ENCODE measurements at places on chromosomes 13 and 19.
A peak's percentile ranks its signal among the peaks of the same experiment; 100 is the strongest.

GRCh38 chr13:107941345-107942029, 273.8 kb downstream of the LIG4 start:
- DNase-seq = no peak

DNA sequence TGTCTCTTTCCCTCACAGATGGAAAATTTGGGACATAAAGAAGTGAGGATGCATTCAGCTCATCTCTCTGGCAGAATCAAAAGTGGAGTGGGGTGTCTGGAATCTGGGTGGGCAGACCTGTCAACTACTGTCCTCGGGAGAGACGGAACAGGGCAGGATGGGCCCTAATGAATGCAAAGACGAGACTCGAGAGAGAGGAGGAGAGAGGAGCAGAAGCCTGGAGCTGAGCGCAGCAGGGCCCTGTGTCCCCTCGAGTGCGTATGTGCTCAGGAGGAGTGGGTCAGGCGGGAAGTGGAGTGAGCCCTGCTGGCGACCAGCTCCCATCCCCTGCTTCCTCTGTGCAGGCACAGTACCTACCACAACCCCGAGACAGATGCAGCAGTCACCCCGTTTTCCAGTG, 78.9 kb downstream of the TEX29 start:
- DNase-seq = no peak

GRCh38 chr13:104163866-104164630, 1097.8 kb upstream of the SLC10A2 start:
- DNase-seq = no peak

DNA sequence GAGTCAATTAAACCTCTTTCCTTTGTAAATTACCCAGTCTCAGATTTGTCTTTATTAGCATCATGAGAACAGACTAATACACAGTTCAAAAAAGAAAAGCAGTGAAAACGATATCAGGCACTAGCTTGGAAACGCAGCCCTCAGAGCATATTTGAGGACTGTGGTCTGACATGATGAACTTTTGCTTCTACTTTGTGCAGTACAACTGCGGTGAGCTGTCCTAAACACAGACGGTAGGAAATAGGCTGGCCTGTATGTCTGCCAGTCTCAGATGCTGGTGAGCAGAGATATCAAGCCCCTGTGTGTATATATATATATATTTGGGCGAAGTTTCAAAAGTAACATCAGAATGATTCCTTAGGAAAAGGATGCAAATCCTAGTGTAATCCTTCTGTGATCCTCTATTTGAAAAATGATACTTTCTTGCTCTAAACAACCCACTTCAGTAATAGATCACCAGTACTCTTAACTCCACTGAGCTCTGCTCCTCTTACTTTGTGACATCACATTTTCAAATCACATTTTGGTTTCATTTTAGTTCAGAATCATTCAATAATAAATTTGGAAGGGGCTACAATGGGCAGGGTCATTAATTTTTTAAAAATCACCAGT, 74.4 kb downstream of the TNFRSF19 start:
- no peak for DNase-seq

- no peak for DNase-seq
Observed at GRCh38 chr13:45040622-45041021, 51.3 kb downstream of the GPALPP1 start.

DNA sequence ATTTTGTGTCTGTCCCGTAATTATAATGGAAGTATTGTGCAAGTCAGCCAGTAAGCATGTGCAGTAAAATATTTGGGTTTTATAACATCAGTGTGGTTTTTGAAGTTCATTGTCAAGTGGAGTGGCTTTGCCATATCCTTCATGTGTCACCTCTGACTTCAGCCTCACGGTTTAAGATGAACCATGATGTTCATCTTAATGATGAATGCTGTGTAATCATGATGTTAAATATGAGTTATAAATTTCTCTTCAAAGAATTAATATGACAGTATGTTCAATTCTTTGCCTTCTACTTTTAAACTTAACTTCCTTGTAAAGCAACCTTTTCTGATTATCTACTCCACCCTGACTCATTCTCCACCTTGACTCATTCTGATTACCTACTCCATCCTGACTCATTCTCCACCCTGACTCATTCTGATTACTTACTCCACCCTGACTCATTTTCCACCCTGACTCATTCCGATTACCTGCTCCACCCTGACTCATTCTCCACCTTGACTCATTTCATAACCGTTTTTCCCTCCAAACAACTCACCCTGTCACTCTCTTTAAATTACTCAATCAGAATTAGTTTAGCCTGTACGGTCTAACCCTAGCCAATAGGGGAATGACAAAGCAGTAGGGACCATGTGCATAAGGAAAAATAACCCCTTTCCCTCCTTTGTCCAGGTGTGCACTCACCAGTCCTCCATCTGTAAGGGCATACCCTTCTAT, 50.3 kb upstream of the ANKRD10 start:
- no peak for DNase-seq

DNA sequence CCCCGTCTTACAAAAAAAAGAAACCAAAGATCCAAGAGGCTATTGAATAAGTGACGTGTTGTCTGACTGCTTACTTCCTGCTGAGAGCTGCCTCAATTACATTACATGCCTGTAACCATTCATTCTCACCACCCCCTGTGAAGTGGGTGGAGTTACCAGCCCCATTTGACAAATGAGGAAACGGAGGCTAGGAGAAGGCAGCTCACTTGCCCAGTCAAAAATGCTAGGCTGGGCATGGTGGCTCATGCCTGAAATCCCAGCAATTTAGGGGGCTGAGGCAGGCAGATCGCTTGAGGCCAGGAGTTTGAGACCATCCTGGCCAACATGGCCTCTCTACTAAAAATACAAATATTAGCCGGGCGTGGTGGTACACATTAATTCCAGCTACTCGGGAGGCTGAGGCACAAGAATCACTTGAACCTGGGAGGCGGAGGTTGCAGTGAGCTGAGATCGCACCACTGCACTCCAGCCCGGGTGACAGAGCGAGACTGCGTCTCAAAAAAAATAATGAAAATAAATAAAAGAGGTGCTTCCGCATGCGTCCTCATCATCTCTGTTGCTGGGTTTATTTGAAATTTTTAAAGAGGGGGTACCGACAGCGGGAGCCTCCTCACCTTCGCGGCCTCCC, 499 bp downstream of the LSM7 start:
- peak; percentile 37 for DNase-seq

GRCh38 chr13:108176685-108177274, 38.6 kb downstream of the LIG4 start:
- DNase-seq = no peak

DNA sequence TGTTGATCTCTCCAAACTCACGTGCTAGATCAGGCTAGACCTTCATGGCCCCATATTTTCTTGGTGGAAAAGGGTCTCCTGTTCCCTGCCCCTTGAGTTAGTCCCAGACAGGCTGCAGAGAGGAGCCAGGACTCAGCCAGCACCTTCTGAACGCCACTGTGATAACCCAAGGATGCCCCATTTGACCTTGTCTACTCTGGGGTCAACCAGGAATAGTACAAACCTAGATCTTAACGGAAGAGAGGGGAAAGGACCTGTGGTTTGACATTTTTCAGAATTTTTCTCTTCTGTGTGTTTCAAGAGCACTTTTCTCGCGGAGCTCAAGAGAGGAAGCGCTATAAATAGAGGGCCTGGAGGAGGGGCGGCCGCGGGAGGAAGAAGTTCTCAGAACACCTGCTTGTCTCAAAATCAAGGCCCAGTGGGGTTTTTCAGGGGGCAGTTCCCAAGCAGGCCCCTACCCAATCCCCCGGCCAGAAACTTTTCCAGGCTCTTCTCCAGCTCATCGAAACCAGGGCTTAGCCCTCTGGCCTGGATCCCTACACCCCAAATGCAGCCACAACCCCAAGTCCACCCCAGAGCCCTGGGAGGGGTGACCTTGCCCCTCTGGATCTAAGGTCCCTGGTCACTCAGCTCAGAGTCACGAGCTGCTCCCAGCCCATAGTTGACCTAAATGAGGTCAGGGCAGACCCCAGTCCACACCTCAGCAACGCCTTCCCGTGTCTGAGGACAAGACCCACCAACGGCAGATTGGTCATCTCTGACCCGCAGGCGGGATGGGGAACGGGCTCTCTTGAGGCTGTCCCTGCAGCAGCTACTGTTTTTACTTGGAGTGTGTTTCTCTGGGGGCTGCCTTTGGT, 75.6 kb upstream of the TM9SF2 start:
- no peak for DNase-seq

DNA sequence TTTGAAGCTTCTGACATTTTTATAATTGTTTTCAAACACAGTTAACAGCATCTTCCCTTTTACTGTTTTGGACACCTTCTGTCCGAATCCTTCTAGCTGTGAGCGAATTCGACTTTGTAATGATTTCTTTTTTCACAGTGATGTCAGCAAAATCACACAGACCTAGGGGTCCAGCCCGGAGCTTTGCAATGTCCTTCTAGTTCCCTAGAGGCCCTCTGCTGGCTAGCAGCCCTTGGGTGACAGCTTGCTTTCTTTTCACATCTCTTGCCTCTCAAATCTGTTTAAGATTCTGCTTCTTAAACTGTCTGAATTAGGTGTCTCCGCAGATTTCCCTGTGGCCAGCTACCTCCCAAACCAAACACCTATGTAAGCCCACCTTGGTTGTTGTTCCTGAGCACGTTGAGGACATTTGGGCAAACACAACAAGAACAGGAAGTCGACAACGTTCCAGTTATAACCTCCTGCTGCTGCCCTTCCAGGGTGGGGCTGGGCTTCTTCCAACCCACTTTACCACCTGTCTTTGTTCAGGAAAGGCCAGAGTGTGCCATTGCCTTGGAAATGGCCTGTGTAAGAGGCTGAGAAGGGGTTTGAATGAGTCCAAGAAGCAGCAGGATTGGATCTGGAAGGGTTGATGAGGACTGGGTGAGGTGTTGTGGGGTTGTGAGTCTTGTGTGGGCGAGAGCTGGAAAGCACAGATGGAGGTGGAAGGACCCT, 123.1 kb downstream of the ATP8A2 start:
- peak; percentile 17 for DNase-seq

DNA sequence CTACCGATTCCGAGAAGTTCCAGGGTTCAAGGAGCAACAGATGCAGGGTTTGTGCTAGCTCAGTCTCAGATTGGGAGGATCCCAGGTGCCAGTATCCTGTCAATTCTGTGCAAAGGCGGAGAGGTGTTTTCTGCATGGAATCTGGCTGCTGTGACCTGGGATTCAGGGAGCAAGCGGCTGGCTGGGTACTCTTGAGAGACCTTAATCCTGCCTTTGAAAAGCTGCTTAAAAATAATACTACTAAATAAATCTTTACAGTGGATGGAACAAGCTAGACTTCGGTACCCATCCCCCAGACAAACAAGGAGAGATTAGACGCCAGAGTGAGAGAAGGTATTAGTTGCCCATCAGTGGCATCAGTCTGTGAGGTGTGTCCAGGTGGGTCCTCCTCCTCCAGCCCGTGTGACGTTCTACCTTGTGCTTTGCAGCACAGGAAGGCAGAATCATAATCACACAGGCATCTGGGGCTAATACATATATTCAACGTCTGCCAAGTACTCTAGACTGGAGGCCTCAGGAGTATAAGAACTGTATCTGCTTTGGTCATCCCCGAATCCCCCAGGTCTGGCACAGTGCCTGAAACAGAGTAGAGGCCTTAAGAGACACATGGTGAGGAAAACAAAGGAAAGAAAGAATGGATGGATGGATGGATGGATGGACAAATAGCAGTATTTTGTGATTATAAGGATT, 230.6 kb downstream of the ZNF536 start:
- no peak for DNase-seq

- DNase-seq = no peak
Observed at GRCh38 chr19:35216833-35217648, 11.5 kb downstream of the FAM187B start.

DNA sequence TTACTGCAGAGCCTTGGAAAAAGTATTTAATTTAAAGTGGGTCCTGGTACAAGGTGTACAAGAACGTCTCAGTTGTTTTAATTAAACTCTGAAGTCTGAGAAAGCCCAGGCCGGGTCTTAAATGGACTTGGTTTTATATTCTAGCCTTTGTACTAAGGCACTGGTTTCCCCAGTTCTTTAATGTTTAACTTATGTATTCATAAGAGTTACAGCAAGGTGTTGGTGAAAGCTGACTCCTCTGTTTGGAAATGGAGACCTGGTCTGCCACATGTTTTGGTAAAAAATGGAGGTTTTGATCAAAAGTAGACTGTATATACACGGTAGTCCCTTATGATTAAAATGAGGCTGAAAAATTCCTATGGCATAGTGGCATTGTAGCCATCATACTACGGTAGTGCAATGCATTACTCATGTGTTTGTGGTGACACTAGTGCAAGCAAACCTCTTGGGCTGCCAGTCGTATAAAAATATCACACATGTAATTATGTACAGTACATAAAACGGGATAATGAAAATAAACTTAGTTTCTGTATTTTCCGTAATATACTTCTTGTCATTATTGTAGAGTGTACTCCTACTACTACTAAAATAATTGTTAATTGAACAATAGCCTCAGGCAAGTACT, 883.4 kb upstream of the SPRY2 start:
- DNase-seq = no peak

- DNase-seq = no peak
Observed at GRCh38 chr13:42125046-42125445, 76.6 kb downstream of the DGKH start.

GRCh38 chr19:52527956-52528351, 486 bp downstream of the ZNF808 start:
- no peak for DNase-seq

DNA sequence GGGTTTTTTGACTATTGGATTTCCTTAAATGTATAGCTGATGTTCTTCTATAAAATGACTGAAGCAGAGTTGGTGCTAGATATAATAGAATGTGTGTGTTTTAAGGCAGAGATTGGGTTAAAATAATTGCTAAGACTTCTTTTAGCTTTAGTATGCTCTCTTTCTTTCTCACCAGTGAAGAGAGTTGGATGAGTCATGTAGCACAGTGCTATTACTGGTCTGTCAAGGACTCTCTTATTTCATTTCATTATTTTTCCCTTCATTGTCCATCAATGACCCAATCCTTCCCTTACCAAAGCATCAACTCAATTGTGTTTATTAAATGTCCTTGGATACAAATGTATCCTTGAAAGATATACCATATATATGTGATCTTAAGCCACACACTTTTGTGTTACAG, 268.9 kb downstream of the IRS2 start:
- no peak for DNase-seq

DNA sequence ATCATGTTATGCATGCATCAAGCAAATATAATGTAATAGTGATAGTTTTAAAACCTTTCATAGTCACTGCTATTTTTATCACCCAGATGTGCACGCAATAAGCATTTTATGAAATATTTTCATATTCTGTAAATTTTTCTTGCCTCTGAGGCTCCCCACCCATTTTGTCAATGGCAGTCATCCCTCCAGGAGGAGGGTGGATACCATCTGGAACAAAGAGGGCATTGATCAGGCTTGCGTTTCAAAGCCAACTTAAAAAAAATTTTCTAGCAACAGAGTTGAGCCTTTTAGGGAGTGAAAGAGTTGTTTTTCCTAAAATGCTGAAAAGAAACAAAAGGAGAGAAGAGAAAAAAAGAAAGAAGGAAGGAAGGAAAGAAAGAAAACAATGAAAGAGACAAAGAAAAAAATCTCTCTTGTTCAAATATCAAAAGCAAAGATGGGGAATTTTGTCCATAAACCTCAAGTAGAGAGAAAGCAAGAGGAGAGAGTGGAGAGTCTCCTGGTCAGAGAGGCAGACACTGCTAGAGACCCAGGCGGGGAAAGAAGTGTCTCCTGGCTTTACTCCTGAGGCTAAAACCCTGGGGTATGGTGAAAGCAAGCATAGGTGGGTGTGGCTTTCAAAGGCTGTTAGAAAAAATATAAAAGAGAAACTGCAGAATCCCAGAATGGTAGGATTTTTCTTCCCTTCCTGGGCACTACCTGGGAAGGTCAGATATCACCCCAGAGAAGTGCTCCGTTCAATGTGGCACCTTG, 63.6 kb upstream of the KLF12 start:
- no peak for DNase-seq

- no peak for DNase-seq
Observed at GRCh38 chr19:7507884-7508283, 8.0 kb upstream of the ZNF358 start.

GRCh38 chr13:31043957-31044356, 111.5 kb downstream of the TEX26 start:
- DNase-seq = no peak

Data from NCI-H2081 treated with DMSO at 0.1 percent for 48 hours (cell line).